RWPE1 (cell line): ENCODE measurements at places on chromosomes 1 and 21.

GRCh38 chr1:184974056-184974836, at the start of gene NIBAN1:
Gene NIBAN1, minus strand, starts transcription at chr1:184974508. Its CDS starts 152 bp downstream, at chr1:184974356.
- DNase-seq = peak; percentile 51

- peak; percentile 57 for DNase-seq
These were observed 3.7 kb downstream of the KNCN start for GRCh38 chr1:46547481-46548383.

- DNase-seq = no peak
These were observed 1.2 kb downstream of the ACBD3 start for GRCh38 chr1:226185141-226186036.

DNA sequence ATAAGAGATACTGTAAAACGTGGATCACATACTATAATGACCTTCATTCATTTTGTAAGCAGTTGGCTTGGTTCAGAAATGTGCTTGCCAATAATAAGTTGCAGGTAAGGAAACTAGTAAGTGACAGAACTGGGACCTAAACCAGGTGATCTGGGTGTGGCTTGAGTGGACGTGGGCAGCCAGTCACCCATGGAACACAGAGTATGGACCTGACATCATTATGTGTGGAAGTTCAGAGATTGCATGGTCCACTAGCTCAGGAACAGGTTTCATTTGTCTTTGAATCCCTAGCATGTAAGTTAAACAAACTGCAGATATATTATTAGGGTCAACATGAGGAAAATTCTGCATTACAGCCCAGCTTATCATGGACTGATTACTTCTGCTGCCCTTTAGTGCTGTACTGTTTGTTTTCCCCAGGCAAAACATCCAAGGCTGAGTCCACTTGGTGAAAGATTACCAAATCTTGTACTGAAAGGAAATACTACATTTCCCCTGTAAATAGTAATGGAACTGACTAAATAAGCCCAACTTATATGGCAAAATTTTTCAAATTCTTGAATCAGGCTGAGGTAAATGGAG, 327.3 kb upstream of the SGIP1 start:
- no peak for DNase-seq

- no peak for DNase-seq
These were observed 144.4 kb downstream of the RGS7 start for GRCh38 chr1:241212628-241213027.

DNA sequence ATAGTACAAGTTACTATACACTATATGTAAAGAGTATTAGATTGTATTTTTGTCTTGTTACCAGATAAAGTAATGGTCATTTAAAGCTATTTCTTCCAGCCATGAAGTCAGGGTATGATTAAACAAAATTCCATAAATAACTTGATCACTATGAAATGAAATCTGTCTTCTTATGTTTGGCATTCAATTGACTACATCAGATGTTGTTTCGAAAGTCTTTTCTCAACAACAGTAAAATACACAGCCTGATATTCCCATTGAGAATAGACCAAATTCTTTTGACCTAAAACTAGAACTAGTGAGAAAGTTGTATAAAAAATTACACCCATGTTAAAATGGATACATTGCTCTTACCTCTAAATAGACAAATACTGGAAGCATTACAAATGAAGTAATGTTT, 134.6 kb upstream of the ADAMTS5 start:
- DNase-seq = no peak
